ENCODE measurements at places on chromosomes 12 and 14. TPM values are rescaled to one million over a fixed set of nuclear protein-coding genes. Genes with fewer than 3 reads are reported as not detected.

DNA sequence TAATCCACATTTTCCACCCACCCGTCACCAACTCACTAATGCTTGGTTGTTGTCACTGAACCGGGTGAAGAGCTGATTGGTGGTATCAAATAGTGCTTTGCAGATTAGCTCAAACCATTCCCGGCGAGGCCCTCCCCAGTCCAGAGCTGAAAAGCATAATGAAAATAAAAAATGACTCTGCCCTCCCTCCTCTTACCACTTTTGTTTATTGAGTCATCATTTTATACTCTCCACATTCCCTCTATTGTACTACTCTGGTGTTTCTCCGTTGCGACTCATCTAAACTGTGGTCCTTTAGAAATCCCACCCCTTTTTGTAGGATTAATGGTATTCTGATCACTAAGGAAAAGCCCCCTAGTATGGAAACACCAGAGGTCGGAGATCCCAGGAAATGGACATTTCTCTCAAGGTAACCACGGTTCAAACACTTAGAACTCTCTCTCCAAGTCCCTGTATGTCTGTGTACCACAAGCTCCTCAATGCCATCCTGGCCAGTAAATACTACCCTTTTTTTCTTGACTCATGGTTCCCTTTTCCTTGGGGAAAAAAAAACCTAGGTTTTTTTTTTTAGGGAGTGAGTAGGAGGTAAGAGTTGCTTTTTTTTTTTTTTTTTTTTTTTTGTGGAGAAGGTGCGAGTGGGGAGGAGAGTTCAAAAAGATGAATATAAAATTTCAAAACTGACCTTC, 42.0 kb downstream of the AREL1 start:
- no peak for DNase-seq

The TMEM253 gene
- 28.8 TPM for total RNA-seq

GRCh38 chr12:73589220-73589619, 948.4 kb upstream of the ATXN7L3B start:
- DNase-seq, result no peak

The CLEC7A gene
- total RNA-seq, result 6.8 TPM

GRCh38 chr12:25308756-25309155, 58.0 kb upstream of the KRAS start:
- DNase-seq, result no peak

The KLRF1 gene
- total RNA-seq, result 0.40 TPM

The CD27 gene
- total RNA-seq, result 2.4 TPM

DNA sequence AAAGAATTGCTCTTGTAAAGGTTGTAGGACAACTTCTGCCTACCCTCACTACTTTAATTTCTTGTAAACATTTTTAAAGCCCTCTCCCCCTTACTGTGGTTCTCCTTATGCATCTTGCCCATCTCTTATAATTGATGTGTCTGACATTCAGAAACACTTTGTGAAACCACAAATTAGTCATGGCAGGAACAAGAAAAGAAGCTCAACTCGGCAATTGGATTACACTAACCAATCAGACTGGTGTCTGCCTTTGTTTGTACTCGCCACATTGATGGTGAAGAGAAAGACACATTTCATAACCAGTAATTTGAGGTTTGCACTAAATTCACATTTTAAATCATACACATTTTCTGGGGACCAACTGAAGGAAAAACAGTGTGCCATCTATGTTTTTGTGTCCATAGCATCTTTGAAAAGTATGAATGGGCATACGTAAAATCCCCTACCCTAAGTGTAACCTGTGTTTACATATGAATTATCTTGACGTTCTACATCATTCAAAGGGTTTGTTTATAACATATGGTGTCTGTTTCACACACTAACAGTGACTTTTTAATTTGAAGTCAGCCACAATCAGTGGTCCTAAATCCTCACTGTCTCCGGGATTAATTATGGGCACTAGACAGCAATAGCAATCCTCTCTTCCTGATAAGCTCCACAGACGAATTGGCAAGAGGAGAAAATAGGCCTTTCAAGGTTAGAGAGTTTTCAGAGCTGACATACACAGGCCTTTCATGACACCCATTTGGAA, 49.9 kb downstream of the OTX2 start:
- DNase-seq, result no peak

DNA sequence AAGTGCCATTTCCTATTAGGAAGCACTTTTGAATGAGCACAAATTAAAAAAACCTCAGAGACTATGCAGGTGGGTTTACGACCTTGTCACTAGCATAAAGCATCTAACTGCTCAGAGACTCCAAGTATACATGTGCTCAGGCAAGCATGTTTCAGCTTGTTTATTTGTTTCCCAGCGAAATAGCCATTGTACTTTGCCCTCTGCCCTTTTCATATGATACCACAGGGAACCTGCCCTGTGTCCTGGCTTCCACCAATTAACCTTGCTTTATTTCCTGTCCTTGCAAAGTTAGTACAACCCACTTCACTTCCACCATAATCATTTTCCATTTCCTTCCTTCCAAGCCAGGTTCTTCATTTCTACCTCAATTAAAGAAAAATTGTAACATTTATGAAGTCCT, 194.9 kb downstream of the DUSP6 start:
- peak; percentile 28 for DNase-seq

- no peak for DNase-seq
These were observed 81.3 kb downstream of the SCN8A start for GRCh38 chr12:51672334-51672733.

DNA sequence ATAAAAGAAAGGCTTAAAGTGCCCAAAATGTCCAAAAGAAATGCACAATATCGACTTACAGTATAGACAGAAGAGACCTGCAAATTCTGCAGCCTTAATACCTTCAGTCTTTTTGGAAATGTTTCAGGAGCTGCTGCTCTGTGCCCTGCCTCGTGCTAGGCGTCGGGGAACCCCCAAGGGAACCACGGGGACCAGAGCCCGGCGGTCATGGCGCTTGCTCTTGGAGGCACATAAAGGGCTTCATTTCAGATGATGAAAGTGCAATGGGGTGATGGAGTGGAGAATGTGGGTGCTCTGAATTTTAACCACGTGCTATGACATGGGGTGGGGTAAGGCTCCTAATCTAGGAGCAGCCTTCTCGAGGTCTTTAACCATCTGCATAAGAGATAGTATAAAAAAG, 14.8 kb upstream of the AACS start:
- DNase-seq, result no peak

- DNase-seq, result no peak
These were observed 65.0 kb upstream of the FGD4 start for GRCh38 chr12:32334371-32334777.

DNA sequence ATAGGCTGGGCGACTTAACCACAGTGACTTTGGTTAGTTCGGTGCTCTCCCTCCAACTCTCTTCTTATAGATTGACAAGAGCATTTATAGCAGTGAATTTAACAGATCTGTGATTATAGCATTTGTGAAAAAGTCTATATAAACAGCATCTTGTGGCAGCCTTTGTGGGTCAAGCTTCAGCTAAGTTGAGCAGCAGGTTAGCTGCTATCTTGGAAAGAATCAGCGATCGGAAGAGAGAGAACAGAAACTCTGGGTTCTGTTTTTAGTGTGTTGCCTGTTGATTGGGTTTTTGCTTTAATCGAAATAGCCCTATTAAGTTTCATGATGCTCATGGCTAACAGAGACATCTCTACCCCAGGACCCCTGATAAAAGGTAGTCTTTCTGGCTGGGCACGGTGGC, 20.2 kb downstream of the EVL start:
- no peak for DNase-seq

The CISTR gene
- not detected for total RNA-seq

DNA sequence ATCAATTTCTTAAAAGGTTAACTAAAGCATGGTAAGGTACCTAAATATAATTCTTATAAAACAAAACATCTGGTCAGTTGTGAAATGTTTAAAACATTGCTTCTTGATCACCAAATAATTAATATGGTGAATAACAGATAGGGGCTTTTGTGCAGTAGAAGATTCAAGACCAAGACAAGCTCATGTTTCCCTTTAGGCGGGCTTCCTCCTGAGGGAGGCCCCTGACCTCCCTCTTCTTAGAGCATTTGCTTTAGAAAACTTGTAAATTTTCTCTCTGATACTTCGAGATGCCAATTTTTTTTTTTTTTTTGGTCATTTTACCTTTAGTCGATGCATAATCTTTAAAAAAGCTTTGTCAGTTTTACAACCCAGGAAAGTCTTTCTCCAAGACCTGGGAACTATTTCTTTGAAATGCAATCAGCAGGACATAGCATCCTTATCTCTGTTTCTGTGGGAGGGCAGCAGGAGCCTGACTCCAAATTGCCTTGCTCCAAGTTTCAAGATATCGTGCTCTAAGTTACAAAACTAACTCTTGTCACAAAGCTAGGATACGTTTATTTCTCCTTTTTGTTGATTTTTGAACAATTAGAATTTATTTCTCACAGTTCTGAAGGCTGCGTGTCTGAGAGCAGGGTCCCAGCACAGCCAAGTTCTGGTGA, 66.6 kb upstream of the BICD1 start:
- no peak for DNase-seq

The CNTN1 gene
- total RNA-seq, result 0.77 TPM

DNA sequence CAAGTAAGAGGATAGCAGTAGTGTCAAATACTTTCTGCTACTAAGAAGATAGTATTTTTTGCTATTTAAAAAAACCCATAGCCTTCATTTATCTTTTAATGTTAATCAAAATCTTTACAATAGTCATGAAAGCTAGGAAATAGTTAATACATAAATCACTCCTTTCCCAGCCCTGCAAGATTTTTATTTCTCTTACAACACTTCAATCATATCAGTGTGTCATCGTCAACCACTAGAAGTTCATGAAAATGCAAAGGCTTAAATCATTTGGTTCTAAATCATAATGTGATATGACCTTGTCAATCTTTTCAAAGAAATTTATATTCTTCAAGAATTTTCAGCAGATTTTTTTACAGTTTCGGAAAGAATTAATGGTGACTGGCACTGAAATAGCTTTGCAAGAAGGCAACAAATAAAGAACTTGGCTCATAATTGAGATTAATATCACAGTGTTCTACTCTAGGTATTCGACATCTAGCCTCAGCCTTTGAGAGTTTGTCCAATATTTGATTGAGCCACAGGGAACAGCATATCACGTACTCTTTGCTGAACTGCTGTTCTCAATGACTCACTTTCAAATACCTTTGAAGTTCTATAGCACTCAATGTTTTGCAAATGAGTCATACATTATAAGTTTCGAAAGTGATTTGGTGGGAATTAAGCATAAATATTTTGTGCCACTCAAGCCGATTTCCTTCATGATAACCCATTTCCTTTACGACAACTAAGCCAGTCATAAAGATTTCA, 384.0 kb upstream of the FOXG1 start:
- no peak for DNase-seq

The DIO2 gene
- 1.9 TPM for total RNA-seq

The ZDHHC22 gene
- 0.07 TPM for total RNA-seq

- DNase-seq, result no peak
These were observed 59.5 kb downstream of the BCAT1 start for GRCh38 chr12:24889411-24889810.

DNA sequence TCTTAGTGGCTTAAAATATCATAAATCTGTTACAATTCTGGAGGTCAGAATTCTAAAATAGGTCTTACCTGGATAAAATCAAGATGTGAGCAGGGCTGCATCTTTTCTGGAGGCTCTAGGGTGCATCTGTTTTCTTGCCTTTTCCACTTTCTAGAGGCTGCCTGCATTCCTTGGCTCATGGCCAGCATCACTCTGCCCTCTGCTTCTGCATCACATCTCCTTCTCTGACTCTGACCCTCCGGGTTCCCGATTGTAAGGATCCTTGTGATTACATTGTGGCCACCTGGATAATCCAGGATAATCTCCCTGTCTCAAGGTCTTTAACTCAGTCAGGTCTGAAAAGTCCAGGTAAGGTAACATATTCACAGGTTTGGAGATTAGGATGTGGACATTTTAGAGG, 11.0 kb upstream of the BMP4 start:
- DNase-seq, result no peak

The ESPL1 gene
- 34.6 TPM for total RNA-seq

GRCh38 chr14:106840258-106840657, 1313.9 kb downstream of the TMEM121 start:
- DNase-seq, result no peak

- no peak for DNase-seq
These were observed 12.6 kb downstream of the LRTM2 start for GRCh38 chr12:1832801-1833595.

DNA sequence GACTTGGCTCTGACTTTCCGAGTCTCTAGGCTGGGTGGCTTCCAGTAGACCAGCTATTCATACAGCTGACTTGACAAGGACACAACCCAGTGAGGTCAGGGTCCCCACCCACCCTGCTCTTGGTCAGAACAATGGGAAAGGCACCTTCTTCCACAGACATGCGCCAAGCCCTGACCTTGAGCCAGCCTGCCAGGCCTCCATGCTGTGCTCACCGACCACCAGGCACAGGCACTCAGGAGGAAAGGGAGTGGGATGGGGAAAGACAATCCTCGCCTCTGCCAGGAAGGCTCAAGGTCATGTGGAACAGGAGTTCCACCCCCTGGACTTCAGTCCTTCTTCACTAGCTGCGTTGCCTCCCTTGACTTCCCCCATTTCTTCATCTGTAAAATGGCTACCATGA, 31.4 kb downstream of the GALNT16 start:
- no peak for DNase-seq

DNA sequence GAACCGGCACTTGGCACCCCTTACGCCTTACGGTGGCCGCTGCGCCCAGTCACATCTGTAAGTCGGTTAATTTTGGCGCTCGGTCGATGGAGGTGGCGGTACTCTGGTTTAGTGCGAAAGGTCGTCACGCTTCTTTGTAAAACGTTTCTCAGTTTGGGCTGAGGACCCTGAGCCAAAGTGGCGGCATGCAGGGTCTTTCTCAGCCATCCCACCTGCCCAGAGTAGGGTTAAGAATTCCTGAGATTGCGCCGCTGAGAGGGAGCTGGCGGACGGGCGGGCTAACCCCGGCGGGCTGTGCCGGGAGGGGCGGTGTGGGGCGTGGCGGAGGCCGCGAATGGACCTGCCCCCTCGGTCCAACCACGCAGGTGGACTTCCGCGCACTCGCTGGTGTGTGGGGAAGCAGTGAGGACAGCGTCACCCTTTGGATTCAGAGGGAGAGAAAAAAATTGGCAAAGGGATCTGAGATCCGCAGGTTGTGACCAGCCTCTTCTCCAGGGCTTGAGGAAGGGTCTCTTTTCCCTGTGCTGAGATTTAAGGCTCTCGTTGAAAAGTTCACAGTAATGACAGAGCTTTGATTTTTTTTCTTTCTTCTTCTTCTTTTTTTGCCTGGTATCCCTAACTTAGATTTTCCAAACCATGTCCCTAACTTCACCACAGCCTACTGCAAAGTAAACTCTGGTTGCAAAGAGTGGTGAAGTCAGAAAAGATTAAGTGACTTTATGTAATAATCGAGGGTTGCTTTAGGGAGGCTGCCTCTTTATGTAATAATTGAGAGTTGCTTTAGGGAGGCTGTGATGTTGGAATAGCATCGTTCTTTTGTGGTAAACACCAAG, 602 bp upstream of the FBXO33 start:
- DNase-seq, result peak; percentile 93

The SMOC1 gene
- total RNA-seq, result 0.67 TPM

GRCh38 chr12:106136263-106136662, 2.5 kb downstream of the NUAK1 start:
- DNase-seq, result peak; percentile 91

GRCh38 chr12:52661668-52662067, 9.7 kb upstream of the KRT2 start:
- no peak for DNase-seq

The ADAM20 gene
- 0.35 TPM for total RNA-seq

GRCh38 chr14:89000007-89000942, 175.8 kb downstream of the TTC8 start:
- DNase-seq, result peak; percentile 55

GRCh38 chr14:20609215-20610001, 18.2 kb upstream of the RNASE12 start:
- DNase-seq, result peak; percentile 78

- DNase-seq, result no peak
These were observed 30.5 kb upstream of the DDHD1 start for GRCh38 chr14:53183611-53184010.
